Left renal pelvis (tissue), 4 donors: ENCODE measurements at places on chromosomes 12 and 14.

- no peak for DNase-seq
Observed at GRCh38 chr14:75827331-75827730, 154.5 kb downstream of the TGFB3 start.

- no peak for DNase-seq
Observed at GRCh38 chr14:86027144-86027543, 497.2 kb downstream of the FLRT2 start.

GRCh38 chr12:85385406-85385805, 105.4 kb downstream of the ALX1 start:
- DNase-seq: no peak

- peak; percentile 52 for DNase-seq
Observed at GRCh38 chr12:14567351-14568162, at the start of gene PLBD1. Gene PLBD1 (minus strand): TSS chr12:14567883. CDS start chr12:14567696, 187 bp downstream.
